Kidney capillary endothelial cell (primary cell): ENCODE measurements at places on chromosomes 4 and X.

- DNase-seq = peak; percentile 9
These were observed 31.0 kb downstream of the RAB40A start for GRCh38 chrX:103488332-103488731.

- no peak for DNase-seq
These were observed 145.4 kb downstream of the REELD1 start for GRCh38 chr4:146359771-146360170.

DNA sequence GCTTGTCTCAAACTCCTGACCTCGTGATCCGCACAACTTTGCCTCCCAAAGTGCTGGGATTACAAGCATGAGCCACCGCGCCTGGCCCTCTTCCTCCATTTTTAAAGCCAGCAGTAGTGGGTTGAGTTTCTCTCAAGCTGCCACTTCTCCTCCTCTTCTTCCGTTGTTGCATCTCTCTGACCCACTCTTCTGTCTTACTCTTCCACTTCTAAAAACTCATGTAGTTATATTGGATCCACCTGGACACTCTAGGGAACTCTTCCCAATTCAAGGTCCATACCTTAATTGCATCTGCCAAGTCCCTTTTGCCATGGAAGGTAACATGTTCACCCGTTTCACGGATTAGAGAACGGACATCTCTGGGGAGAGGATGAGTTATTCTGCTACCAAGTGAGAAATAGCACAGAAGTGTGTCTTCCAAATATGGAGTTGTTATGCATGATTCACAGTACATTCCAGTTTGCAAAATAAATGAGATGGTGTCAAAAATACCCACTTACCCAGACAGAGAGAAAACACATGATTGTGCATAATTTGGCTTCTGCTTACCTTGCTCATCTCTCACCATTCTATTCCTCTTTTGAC is 51.8 kb downstream of the GBA3 start:
- DNase-seq = no peak

GRCh38 chrX:22536746-22537304 is 264.1 kb downstream of the CBLL2 start:
- DNase-seq = no peak

- DNase-seq = peak; percentile 3
These were observed 162.8 kb downstream of the NHS start for GRCh38 chrX:17537723-17538243.

- no peak for DNase-seq
These were observed 2.3 kb downstream of the PLAC8 start for GRCh38 chr4:83112231-83112630.

GRCh38 chr4:132839070-132839469 is 310.0 kb upstream of the PCDH10 start:
- no peak for DNase-seq

GRCh38 chr4:102554992-102555391 is 53.8 kb downstream of the NFKB1 start:
- no peak for DNase-seq
